ENCODE measurements at places on chromosomes 3 and 15.

DNA sequence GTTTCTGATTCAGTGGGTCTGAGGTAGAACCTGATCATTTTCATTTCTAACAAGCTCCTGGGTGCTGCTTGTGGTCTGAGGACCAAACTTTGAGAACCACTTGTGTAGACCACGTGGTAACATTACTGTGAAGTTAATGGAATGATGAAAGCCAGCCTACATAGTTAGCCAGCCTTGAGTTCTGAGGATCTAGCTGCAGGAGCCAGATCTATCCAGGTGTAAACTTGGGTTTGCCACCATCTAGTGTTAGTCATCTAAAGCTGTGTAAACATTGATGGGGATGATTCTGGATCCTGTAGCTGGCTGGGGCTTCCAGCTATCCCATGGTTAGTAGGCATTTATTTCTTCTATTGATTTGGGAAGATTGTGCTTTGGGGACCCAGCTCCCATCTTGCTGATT is 170.0 kb downstream of the TMEM108 start:
- DNase-seq, result no peak

DNA sequence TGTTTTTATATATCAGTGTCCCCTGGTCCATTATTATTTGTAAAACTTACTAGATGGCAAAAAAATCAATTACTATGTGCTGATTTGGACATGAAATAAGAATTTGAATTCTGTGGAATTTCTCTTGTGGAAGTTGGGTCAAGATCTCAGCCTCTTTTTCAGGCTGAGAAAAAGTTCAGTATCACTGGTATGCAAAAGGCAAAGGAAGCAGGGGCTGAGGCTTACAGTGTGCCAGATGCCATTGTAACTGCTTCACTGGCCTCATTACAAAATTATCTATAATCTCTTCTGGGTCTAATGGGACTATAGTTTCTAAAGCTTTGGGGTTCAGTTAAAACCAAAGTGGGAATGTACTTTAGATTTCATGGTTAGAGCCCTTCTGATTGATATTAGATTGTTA is 125.9 kb upstream of the SLC7A14 start:
- no peak for DNase-seq

DNA sequence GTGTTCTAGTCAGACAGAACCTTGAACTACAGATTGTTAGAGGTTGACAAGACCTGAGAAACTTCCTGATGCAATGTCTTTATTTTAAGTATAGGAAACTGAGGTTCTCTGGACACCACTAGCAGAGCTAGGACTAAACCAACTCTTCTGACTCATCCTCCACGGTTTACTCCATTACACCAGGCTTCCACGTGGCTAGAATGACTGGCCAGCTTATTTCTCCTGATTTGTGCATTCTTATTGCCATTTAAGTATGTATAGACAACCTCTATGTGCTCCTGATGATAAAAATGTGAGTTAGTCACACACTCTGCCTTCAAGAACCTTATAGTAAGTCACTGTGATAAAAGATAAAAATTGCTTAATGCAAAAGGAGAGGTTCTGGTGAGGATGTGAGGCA is 182.7 kb downstream of the MEX3B start:
- no peak for DNase-seq

DNA sequence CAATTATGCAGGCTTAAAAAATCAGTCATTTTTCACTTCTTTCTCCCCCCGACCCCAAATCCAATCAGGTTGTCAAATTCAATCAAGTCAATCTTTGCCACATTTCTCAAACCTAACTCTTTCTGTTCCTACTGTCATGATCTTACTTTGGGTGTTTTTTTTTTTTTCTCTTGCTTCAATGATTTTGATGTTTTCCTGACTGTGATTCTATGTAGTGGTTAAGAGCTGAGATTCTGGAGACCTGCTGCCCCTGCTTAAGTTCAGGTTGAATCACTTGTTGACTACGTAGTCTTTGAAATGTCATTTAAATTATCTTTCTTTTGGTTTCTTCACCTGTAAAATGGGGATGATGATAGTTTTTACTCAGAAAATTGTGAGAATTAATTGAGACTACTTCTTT is 117.5 kb downstream of the TPRG1 start:
- DNase-seq, result no peak

- no peak for DNase-seq
Observed at GRCh38 chr3:113110267-113110666, 101.1 kb upstream of the BOC start.

DNA sequence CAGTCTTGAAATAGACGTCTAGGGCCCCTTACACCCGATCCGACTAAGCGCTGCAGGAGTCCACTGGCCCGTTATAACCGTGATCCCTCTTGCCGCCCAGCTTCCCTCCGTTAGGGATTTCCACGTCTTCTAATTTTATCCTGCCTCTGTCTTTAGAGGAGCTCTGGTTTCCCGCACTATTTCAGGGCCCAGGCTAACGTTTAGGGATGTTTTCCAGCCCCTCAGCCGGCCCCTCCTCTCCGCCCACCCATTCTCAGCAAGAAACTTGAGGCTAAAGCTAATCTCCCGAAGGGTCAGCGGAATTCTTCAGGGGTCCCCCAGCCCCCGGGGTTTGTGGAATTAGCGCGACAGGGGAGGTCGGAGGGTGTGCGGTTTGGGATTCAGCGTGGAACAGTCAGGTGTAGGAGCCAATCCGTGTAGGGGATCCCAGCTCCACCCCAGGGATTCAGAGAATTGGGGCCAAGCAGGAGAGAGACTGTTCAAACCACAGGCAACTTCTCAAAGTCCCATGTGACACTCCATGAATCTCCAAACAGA is 1.6 kb downstream of the PTX3 start:
- DNase-seq, result no peak

DNA sequence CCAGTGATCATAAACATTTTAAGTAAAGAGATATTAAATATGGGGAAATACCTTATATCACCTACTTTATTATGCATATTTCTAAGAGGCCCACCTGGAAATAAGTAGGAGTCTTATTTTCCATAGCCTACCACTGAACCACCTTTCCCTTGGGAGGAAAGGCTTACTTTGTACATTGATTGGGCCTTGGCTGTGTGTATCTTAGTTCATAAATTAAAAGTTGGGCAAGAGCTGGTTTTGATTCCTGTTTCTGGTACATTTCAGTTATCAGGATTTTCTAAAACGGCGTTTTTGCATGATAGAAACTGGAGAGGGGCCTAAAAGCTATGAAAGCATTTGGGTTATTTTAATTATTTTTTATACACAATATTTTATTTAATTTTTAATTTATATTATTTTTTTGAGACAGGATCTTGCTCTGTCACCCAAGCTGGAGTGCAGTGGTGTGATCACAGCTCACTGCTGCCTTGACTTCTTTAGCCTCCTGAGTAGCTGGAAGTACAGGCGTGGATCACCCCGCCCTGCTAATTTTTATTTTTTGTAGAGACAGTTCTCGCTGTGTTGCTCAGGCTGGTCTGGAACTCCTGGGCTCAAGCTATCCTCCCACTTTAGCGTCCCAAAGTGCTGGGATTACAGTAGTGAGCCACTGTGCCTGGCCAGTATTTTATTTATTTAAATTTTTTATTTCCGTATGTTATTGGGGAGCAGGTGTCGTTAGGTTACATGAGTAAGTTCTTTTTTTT is 2.6 kb downstream of the GMPS start:
- no peak for DNase-seq

DNA sequence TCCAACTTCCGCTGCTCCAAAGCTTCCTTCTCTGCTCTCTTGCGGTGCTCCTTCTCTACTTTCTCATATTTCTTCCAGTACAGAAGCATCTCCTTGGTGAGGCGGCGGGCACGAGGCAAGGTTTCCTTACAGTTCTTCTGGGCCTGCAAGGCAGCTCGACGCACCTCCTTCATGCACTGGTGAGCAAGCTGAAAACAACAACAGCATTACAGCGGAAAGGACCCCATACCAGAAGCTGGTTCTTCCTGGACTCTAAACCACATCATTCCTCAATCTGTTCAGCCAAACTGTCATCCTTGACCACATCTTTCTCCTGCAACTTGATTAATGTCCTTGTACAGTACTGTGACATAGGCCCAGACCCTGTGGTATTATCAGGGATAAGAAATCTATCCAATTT is 36.4 kb downstream of the INO80 start:
- no peak for DNase-seq
